ENCODE measurements at places on chromosomes 12 and 14.

DNA sequence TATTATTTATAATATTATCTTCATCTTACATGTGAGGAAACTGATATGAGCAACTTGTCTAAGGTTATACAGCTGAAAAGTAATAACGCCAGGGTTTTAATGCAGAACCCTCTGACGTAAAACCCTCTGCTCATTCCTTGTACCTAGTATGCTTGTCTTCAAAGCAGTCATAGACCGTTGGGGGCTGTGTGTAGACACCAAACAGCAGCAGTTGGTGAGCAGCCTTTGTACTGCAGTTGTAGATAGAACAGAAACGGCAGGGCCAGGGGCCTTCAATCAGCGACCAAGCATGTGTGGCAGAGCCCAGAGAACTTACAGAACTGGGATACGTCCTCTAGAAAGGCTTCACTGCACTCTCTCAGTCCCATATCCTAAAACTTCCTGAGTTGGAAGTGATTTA, 28.1 kb downstream of the EVL start:
- no peak for DNase-seq

DNA sequence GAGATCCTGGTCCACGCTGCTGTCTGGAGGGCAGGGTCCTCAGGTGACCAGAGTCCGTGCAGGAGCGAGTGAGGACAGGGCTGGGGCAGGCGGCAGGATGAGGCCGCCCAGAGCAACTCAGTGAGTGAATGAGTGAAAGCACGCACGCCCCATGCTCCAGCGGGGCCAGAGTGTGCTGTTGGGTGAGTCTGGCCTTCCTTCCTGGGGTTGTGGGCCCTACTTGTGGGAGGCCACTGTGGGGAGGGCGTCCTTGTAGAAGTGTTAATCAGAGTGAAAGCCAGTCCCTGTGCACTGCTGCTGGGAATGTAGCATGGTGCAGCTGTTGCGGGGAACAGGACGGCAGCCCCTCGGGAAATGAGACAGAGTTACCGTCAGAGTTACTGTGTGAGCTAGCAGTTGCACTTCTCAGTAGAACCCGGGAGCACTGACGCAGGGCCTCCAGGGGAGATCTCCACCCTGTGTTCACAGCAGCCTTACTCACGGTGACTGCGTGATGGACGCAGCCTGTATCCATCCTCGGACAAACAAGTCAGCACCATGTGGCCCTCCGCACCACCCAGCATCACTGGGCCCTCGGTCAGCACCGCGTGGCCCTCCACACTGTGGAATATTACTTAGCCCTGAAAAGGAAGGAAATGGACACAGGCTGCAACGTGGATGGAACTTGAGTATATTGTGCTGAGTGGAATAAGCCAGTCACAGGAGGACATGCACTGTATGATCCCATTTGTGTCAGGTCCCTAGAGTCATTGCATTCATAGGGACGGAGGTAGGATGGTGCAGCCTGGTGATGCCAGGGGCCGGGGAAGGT, 22.1 kb downstream of the PACS2 start:
- no peak for DNase-seq

- DNase-seq: no peak
Measured at GRCh38 chr14:60622210-60622916, 26.9 kb downstream of the SIX1 start.

DNA sequence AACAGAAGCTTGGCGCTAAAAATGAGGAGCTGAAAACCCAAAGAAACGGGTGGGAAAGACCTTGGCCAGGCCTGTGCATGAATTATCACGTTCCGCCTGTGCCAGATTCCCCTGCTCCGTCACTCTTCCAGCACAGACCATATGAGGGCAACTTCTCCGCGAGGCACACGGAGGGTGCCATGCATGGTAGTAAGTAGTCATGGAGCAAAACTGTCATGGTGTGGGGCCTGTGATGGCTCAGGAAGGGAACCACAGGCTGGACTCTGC, 148.2 kb downstream of the ANO2 start:
- no peak for DNase-seq

DNA sequence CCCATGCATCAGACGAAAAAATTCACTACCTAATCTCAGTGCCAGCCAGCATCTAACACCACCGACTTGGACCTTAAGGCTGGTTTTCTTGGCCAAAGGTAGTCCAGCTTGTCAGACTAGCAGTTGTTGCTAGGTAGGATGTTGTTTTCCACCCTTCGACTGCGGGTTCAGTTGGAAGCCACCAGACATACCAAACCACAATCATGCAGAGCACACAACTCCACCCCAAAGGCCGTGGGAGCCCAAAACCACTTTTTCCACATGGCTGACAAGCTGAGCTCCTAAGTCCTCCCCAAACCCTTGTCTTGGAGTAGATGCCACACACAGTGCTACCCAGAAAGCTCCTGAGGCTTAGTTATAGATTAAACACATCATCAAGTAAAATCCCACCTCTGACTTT, 46.8 kb downstream of the LRIG3 start:
- DNase-seq: peak; percentile 82

DNA sequence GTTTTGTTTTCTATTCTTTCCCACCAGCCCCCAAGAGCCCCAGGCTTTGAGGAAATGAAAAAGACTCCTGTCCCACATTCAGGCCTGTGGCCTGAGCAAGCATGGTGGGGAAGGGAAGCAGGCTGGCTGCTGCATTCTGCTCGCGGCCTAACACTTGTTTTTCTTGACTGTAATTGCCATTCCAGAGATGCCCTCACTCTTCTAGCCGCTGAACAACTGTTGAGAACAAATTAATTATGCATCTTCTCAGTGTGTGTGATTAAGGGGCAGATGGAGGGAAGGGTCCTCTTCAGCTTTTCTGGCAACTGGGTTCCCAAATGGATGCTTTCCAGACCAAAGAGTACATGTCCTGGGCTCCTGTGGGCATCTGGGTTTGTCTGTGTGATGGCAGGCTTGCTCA, 43.3 kb downstream of the ADCK1 start:
- DNase-seq: no peak

DNA sequence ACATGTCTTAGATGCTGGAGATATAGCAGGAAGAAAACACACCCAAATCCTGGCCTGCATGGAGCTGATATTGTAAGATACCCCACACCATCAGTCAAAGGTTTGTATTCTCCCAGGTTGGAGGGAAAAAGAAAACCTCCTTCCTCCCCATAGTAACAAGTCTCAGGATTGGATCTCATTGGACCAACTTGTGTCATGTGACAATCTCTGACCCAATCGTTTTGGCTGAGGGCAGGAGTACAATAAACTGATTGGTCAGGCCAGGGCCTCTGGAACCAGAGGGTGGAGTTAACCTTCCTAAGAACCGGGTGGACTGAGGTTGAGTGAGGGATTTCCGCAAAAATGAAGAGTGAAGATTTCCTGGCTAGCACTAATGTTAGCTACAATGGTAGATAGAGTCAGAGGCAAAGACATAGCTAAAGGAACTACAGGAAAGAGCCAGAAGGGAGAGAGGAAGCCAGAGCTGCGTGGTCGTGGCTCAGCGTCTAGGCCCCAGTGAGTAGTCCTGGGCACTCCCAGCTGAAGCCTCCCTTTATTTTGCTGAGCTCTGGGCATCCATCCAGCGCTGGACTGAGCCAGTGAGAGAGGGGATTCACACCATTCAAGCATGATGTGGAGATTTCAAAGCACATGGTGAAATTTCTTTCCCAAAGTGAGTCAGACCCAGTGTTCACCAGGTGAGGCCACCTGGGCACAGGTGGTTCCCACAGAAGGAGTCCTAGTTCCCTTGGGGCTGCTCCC, 219.9 kb downstream of the AACS start:
- DNase-seq: no peak

DNA sequence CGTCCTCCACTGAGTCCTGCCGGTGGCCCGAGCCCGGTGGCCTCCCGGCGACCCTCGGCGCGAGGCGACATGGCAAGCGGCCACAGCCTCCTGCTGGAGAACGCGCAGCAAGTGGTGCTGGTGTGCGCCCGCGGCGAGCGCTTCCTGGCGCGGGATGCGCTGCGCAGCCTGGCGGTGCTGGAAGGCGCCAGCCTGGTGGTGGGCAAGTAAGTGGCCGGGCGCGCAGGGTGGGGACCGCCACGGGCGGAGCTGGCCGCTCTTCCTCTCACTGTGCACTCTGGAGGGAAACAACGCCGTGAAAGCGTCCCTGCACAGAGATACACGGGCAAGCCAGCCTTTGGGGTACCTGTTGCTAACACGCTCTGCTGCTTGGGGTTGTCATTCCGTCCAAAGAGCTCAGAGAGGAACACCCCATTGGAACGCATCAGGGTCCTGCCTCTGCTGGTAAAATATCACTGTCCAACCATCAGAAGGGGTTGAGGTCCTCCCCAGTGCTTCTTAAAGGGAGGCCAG, at the start of gene AMDHD1:
Gene AMDHD1, plus strand, starts transcription at position 2 of the 513 bp plus-strand sequence. Its CDS starts 68 bp downstream, at position 70.
- DNase-seq: peak; percentile 63

- DNase-seq: no peak
Measured at GRCh38 chr12:22627371-22627770, 2.4 kb downstream of the ETNK1 start.

DNA sequence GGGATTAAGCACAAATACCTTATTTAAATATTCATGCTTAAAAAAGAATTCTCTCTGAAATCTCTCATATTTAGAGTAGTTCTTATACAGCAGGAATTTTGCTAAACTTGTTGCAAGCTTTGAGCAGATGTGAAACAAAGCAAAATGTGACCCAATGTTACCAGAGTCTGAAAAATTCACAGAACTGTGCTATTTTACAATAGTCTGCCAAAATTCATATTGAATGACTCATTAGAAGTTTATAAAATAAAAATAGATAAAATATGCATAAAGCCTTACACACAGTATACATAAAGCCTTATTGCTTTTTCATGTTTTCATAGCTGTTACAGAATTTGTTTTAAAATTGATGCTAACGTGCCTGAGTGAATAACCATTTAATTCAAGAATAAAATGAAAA, 17.8 kb upstream of the RHOJ start:
- DNase-seq: no peak

DNA sequence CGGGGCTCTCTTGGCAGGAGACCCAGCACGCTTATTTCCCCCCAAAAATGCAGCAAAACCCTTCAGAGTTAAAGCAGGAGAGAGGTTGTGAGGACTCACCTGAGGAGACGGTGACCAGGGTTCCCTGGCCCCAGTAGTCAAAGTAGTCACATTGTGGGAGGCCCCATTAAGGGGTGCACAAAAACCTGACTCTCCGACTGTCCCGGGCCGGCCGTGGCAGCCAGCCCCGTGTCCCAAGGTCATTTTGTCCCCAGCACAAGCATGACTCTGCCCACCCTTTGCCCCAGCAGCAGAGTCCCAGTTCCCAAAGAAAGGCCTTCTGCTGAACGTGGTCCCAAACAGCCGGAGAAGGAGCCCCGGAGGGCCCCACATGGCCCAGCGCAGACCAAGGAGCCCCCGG, 337.7 kb downstream of the TMEM121 start:
- DNase-seq: no peak

- peak; percentile 5 for DNase-seq
Measured at GRCh38 chr14:54792288-54792687, 110.3 kb downstream of the GCH1 start.

DNA sequence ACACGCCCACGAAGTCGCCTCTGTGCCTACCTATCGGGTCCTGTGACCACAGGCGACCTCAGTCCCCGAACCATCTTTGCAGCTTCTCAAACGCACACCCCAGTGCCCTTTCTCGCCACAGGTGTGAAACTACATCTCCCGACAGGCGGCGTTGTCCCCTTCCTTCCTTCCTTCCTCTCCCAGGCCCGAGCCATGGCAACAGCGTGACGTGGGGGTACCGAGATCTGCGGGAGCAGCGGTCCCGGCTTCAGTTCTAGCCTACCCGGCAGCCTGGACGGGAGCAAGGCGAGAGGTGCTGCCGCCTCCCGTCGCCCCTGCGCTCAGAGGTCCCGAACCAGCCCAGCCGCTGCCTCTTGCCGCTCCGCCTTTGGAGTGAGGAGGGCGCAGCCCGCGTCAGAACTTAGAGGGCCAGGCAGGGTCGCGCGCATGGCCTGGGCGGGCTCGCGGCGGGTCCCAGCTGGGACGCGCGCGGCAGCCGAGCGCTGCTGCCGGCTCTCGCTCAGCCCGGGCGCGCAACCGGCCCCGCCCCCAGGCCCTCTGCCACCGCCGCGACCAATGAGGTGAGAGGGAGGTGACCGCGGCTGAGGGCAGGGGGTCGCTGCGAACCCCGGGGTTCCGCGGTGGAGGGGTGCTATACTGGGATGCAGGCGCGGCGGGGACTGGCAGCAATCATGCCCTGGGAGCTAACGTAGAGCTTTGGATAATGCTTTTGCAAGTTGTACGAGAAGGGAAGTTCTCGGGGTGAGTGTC, at the start of gene COQ10A:
Gene COQ10A, plus strand, starts transcription at position 250 of the 750 bp plus-strand sequence. Its CDS starts 177 bp downstream, at position 427.
- peak; percentile 93 for DNase-seq
